NCI-H1092 (cell line): ENCODE measurements at places on chromosomes 5 and 9.

- DNase-seq = no peak
These were observed 145.4 kb upstream of the NREP start for GRCh38 chr5:111902436-111902835.

DNA sequence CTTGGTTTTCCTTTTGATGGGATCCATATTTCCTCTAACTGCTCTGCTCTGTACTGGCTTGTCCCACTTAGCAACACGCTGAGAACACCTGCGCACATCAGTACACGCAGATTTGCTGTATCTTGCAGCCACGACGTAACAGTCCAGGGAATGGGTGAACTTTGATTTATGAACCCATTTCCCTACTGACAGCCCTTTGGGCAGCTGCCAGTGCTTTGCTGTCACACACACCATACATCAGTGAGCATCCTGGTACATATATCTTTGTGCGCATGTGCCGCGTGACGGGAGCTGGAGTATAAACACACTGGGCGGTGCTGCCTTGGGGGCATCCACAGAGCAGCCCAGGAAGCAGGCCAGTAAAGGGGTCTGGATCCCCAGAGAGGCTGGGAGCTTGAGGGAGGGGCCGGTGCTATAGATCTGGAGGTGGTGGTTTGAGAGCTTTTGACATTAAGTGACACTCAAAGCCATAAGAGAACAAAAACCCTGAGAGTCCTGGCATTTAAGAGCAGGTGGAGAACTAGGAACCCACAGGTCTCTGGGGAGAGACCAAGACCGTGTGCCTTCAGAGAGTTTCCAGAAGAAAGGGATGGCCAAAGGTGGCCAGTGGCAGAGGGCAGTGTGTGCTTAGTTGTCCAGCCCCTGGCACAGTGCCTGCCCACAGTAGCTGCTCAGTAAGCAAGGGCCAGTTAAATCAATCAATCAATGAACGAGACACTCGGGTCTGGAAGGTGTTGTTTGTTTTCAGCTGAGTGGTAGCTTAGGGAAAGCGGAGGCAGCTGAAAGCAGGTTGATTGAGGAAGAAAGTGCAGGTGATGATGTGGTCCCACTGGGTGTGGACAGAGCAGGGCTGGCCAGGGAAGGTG lies 53.7 kb downstream of the LMX1B start:
- no peak for DNase-seq

- no peak for DNase-seq
These were observed 96.4 kb upstream of the IL12B start for GRCh38 chr5:159426694-159427093.

DNA sequence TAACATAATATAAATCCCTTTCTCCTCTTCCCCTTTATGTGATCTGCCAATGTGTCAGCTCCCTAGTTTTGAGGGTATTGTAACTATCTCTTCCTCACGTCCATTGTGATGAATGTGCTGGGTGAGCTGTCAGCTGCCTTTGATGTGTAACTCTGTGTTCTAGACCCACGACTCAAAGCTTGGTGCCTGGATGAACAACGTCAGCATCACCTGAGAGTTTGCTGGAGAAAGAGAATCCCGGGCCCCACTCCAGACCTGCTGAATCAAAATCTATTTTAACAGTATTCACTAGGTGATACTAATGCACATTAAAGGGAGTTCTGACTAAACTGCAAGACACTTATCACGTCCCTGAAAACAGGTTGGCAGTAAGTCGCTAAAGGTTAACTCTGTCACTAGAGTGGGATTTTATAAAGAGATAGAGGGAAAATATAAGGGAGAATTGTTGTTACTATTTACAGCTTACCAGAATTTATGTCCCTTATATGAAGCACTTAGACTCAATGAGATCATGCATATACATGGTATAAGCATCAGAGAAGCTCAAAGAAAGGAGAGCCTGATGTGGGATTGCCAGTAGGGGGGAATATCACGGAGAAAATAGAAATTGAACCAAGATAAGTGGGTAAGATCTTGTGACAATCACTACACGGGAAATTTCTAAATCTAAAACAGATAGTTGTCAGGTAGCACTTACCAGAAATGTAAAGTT lies 423.8 kb upstream of the SLC30A5 start:
- no peak for DNase-seq

DNA sequence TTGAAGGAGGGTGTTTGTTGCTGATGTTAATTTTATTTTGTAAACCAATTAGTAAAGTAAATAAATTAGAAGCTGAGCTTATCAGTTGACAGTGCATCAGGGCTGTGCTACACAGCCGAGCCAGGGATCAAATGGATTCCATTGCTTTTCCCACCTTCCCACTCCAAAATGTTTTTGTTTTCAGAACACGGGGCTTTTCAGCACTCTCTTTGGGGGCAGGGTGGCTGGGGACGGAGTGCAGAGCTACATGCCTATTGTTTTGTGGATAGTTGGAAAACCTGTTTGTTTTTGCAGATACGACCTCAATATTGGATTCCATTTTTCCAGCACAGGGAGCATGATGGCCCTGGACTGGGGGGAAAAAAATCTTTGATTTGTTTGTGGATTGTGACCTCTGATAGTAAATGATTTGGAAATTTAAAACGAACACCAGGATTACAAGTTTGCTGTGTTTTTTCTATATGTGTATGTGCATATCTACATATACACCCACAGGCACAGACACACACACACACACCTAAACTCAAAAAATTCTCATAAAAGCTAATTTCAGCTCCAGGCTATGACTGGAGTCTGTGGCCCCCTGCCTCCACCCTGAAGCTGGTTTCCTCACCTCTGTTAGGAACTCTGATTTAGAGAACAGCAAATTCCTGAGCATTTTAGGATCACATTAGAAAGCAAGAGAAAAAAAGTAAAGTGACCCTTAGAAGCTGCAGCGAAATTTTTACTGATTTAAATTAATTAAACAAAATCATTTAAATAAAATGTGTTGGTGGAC lies 371.7 kb upstream of the IRX2 start:
- no peak for DNase-seq

- DNase-seq = no peak
These were observed 32.9 kb upstream of the KCNIP1 start for GRCh38 chr5:170470808-170471404.

DNA sequence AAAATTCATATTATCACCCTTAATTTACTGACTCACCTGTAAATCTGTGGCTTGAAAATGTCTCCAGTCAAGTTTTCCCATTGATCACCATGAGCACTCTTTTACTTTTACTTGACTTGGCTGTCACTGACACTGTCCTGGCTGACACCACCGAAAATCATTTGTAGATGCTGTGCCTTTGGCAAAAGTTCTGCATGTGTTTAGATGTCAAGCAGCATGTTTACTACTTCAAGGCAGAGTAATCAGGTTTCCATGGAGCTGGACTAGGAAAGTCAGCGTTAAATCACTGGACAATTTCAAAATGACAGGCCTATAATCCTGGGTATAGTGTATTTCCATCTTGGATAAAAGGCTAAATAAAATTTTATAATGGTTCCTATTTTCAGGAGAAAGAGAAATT lies 1530.6 kb upstream of the CDH6 start:
- no peak for DNase-seq

GRCh38 chr9:128150594-128151308 lies 1.5 kb downstream of the LCN2 start:
- no peak for DNase-seq

GRCh38 chr5:3456121-3456681 lies 139.4 kb upstream of the IRX1 start:
- no peak for DNase-seq

DNA sequence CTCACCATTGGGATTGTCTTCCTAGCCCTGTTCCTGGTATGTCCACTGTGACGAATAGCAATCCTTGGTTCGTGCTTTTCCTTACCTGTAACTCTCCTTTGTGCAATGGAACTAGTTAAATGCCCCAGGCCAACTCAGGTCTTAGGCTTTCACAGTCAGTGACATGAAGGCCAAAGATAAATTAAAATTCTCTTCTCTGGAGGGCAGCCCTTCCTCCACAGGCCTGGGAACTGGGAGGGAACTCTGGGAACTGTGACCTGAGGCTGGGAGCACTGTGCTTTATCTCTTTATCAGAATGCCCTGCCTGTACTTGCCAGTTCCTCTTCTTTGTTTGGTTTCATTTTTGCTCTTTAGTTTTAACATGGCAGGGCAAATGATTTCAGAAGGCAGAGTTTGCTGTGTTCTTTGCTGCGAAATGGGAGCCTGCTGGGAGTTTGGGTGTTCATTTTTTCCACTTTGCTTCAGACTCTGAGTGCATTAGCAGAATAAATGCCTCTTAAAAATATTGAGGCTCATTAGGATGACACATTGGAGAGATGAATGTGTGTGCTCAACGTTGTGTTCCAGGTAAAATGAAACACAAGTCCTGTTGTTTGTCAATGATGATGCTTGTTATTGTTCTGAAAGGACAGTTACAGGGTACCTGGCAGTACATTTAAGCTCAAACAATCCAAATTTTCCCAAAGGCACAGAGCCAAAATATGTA lies 118.1 kb downstream of the NUDT12 start:
- no peak for DNase-seq

GRCh38 chr5:96896806-96897205 lies 20.5 kb downstream of the ERAP2 start:
- DNase-seq = no peak

DNA sequence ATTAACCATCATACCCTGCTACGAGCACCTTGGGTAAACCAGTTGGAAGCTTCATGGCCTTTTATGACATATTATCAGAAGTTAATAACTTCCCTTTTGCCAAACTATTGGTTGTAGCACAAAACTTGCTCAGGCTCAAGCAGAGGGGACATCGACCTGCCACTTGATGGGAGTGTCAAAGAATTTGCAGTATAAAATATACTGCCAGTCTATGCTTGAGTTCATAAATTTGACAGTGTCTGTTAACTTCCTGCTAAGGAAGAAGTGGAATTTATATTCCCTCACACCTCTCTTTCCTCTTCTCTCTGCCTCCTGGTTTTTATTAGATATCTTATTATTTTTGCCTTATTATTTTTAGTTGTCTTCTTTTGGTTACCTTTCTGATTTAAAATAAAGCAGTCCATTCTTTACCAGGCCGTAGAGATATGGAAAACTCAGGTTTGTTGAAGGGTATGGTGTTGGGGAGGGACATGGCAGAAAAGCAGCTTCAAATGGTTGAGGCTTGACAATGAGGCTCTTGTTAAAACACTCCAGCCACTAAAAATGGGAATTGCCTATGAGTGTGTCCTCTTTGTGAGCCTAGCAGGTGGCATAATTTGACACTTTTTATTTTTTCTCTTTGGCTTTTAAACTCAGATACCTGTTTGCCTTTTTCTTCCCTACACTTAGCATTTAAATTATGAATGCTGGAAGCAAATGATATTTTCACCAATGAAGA lies 298.0 kb downstream of the DOCK8 start:
- peak; percentile 21 for DNase-seq

DNA sequence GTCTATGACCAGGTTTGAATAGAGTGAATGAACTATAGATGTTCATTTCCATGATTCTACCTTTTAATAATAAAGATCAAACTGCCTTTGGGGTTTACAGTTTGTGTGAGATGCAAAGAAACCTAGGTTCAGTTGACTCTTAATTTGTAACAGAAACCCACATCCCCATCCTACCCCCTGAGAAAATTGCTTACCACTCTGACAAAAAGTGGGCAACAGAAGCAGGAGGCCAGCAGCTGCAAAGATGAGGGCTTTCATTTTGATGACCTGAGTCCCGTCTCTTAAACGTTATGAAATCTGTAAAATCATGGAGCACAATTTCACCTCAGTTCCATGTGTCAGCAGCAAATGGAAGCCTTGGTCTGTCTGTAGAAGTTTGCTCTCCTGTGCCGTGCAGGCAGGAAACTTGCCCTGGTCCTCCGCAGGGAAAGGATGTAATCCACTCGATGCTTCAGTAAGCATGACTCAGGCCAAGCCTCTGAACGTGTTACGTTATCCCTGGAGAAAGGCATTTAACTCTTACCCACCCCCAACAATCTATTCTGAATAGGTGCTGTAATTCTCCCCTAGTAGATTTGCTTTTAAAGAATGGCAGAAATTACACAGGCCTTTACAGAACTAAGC lies at the start of gene F2RL2:
TSS of gene F2RL2 (minus strand) at position 431 of the 624 bp plus-strand sequence. CDS start at position 258, 173 bp downstream.
- DNase-seq = no peak

DNA sequence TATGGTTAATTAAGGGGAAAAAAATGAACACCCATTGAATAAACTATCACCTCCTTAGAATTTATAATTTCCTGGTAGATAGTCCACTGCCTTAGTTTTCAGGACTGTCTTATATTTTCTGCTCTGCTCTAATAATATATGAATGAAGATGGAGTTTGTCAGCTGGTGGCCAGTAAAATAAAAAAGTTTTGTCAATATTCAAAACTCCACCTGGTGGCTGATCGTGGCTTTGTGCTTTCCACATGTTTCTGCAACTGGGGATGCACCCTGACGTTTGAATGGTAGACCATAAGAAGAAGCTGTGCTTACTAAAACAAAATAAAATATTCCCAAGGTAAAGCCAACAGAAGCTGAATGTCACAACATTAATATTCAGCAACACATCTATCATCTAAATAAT lies 286.6 kb upstream of the IZUMO3 start:
- no peak for DNase-seq

DNA sequence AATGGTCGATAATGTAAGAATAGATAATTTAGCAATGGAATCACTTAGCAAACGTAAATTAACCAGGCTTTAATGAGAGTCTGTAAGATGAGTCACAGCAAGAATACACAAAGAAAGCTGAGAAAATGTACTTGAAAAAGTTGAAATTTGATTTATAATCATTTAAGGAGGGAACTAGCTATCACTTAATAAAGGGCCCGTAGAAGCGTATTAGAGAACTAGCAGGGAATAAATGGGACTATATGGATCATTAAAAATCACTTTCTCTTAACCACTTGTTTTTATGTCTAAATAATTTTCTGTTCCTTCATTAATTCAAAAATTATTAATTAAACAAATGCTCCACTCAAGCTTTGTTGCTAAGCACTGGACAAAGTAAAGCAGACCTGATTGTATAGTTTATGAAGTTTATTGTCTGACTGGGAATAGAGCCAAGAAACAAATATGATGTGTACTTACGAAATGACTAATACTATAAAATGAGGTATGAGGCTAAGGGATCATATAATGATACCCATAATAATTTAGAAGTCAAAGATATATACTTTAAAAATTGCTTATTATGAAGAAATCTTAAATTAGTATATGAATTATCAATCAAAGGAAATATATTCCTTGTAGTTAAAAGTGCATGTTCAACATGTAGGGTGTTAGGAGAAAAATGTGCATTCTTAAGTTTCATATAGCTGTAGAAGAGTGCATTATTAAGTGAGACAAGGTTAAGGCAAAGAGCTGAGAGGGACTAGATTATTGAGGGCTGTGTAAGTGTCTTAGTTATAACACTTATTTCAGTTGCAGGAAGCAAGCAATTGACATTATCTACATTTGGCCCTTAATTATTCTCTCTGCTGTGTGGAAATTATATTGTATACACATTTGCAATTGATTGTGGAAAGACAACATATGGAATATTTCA lies 196.8 kb downstream of the PRDM9 start:
- DNase-seq = peak; percentile 11

DNA sequence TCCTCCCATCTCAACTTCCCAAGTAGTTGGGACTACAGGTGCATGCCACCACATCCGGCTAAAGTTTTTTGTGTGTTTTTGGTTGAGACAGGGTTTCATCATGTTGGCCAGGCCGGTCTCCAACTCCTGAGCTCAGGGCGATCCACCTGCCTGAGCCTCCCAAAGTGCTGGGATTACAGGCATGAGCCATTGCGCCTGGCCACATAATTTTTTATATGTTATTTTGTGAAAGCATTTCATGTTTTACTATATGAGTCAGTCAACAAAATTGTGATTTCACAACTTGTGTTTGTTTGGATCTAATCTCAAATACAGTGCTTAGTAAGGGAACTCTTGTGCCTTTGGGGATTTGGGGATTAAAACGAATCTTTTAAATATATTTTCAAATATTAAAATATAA lies 20.0 kb upstream of the FAM120AOS start:
- no peak for DNase-seq

- DNase-seq = no peak
These were observed 57.9 kb upstream of the CNOT6 start for GRCh38 chr5:180436275-180436674.
